T-helper 9 cell (primary cell): ENCODE measurements at places on chromosomes 13 and 19.

GRCh38 chr13:91470681-91471080 is 72.3 kb downstream of the GPC5 start:
- DNase-seq = no peak

DNA sequence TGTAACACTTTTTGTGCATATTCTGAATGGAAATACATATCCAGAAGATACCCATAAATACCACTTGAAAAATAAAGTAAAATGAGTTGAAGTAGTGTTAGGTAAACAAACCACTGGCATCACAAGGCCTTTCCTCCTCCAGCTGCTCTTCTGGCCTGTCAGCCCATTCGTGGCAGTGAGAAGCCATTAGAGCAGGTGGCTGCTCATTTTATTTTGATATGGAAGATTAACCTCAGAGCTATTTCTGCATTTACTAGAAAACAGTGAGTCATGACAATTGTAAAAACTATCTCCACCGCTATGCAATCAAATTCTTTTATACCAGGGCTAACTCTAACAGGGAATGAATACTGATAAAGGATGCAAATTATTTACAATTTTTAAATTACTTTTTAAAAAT is 2898.1 kb downstream of the PCDH9 start:
- DNase-seq = no peak

DNA sequence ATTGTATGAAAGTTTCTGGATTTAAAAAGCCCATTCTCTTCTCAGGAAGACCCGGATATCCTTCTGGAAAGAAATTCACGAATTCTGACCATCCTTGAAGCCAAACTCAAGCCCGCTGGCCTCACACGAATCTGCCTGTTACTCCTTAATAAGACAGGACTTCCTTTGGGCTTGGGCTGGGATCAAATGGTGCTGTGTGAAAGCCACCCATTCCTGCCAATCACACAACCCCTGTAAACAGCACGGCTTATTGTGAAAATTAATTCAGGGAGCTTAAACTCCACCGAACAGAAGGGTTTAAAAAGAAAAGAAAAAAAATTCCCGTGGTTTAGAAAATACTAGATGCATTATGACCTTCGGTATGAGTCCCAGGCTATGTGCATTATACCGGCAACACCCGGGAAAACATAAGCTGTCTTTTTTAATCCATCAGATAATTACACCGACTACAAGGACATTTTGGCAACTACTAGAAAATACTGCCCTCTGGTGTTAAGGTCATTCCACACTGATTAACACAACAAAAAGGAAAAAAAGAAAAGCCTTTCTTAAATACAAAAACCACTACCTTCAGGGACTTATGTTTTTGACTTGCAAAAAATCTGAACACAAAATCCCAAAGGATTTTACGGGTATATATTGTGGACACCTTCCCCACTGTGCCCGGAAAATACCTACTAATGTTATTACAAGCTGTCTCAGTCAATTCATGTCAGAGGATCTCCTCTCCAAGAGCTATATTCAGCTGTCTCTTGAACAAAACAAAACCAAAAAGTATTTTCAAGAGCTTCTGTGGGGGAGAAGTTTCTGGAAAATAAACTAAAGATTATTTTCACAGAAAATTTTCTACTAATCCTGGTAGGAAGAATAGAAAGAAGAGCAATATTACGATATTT is 76.0 kb upstream of the LSM14A start:
- DNase-seq = no peak

- DNase-seq = no peak
These were observed at the start of gene SMIM17 for GRCh38 chr19:56642711-56643459. Gene SMIM17, plus strand, starts transcription at chr19:56643159. Its CDS starts 2,509 bp downstream, at chr19:56645668.

DNA sequence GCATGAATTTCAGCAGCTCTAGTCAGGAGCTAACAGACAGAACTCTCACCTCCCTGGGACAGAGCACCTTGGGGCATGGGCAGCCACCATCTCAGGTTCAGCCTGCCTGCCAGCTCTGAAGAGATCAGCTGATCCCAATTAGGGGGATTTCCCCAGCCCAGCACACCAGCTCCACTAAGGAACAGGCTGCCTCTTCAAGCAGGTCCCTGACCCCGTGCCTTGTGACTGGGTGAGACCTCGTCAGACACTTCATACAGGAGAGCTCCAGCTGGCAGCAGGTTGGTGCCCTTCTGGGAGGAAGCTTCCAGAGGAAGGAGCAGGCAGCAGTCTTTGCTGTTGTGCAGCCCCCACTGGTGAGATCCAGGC is 84.5 kb upstream of the UFM1 start:
- DNase-seq = no peak

- DNase-seq = no peak
These were observed 9.9 kb upstream of the SELENOW start for GRCh38 chr19:47768604-47769003.

DNA sequence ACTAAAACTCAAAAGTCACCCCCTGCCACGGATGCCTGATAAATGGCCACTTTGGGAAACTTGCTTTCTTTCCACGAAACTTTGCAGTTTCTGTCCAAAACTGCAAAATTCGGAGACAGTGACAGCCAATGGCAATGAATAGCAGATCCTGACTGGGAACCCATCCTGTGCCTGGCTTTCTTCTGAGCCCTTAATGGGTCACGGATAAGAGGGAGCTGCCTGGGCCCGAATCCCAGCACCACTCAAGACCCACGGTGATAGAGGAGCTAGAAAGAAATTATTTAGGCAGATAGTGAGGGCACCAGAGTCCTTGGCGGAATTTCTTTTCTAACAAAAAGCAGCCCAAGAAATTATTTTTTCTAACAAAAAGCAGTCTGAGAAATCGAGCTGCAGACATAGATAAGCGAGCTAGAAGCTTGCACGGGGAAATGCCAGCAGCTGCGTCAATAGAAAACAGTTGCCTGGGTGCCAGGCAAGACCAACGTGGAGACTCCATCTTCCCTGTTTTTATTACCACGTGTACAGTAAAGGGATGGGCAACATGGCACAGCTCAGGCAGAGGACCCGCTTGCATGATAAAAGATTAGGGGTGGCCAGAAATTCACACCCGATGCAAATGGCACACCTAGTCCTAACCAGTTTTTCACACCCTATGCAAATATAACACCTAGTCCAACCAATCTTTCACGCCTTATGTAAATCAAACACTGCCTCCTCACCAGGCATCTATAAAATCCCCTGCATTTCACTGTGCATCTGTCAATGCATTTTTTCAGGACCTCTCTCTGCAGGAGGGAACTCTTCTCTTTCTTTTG is 7.1 kb upstream of the HSH2D start:
- no peak for DNase-seq

GRCh38 chr13:33445476-33445875 is 159.9 kb upstream of the STARD13 start:
- no peak for DNase-seq

- peak; percentile 47 for DNase-seq
These were observed 18.3 kb downstream of the UBAC2 start for GRCh38 chr13:99218969-99219368.

GRCh38 chr19:54928299-54928698 is 19.0 kb downstream of the NLRP7 start:
- no peak for DNase-seq

DNA sequence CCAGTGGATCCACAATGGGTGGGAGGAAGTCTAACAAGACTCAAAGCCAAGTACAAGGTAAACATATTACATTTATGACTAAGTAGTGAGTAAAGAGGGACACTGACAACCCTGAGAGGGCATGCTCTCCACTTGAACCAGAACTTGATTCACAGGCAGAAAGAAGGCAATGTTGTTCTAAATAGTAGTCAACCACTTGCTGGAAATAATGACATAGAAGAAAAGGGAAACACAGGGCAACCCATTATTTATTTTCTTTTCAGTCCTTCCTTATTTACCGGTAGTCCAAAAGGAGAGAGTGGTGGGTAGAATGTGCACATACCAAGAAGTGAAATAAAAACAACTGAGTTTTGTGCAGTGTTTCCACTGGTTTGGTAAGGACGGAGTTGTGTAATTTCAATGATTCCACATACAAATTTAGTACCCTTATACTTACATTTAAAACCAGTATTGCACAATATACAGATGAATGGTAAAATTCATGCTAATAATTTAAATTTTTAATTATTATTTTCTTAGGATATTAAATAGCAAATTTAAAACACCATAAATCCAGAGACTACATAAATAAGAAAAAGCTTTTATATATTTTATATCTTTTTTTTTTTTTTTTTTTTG is 65.9 kb downstream of the ENOX1 start:
- DNase-seq = no peak

GRCh38 chr13:58960888-58961287 is 1202.8 kb downstream of the DIAPH3 start:
- no peak for DNase-seq
